ENCODE measurements at places on chromosomes 2 and 18.

- DNase-seq, result no peak
Observed at GRCh38 chr2:151718247-151718646, 16.0 kb downstream of the NEB start.

- DNase-seq, result no peak
Observed at GRCh38 chr2:136751406-136751805, 13.9 kb upstream of the THSD7B start.

- DNase-seq, result no peak
Observed at GRCh38 chr2:237306787-237307170, 107.2 kb downstream of the COL6A3 start.

DNA sequence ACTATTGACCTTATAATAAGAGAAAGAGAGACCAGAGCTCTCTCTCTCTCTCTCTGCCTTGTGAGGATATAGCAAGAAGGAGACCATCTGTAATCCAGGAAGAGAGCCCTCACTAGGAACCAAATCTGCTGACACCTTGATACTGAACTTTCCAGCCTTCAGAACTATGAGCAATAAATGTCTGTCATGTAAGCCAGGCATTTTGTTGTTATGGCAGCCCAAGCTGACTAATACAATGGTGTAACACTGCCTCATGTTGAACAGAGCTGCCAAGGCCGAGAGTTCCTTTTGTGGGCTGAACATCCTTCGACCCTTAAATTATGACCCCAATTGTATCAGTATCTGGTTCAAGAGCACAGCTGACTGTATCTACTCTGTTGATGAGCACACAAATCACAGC lies 108.0 kb downstream of the LRRC30 start:
- no peak for DNase-seq

DNA sequence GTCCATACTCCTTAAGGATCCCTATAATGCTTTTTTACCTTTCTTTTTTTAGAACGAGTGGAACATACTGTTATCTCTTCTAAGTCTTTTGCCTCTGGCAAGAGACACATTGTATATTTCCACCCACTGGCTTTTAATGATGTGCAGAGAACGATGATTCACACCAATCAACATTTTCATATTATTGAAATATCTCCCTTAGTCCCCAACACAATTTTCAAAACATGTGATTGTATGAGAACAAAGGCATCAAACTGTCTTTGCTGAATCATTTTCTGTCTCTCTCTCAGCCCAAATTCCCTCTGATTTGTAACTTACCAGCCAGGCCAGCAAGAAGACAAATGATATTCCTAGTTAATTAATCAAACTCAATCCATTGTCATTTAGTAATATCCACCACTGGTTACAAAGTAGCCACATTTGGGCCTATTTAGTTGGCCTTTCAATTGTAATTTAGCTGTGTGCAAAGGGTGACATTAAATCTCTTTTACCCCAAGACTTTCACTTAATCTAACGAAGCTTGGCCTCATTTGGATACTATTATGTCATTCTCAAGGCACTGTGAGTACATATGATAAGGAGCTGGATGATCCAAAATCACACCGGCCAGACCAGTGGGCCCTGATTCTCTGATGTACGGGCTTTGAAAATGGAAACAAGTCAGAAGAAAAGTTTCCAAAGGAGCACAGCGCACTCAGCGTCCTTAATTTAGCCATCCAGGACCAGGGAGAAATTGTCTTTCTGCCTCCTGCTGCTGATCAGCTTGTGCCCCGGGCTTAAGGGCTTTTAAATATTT lies 185.1 kb downstream of the SCG2 start:
- no peak for DNase-seq

- DNase-seq, result no peak
Observed at GRCh38 chr2:113257516-113258264, 21.0 kb downstream of the PAX8 start.

DNA sequence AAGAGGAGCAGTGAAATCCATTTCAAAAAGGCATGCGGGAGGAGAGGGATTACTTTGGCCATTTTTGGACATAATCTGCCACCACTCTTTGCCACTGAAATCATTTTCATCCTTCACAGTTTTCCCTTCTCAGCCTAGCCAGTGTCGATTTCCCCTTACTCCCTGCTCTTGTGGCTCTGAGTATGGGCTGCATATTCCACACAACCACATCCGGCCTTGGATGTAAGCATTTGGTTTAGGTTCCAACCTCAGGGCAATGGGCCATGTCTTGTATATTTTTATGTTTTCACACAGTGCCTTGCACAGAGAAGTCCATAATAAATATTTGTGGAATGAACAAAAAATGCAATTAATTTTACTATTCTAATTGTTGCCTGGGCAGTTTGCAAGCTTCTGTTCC lies 7.7 kb upstream of the SERPINE2 start:
- DNase-seq, result no peak

GRCh38 chr18:61239051-61239450 lies 94.2 kb upstream of the CDH20 start:
- DNase-seq, result no peak

DNA sequence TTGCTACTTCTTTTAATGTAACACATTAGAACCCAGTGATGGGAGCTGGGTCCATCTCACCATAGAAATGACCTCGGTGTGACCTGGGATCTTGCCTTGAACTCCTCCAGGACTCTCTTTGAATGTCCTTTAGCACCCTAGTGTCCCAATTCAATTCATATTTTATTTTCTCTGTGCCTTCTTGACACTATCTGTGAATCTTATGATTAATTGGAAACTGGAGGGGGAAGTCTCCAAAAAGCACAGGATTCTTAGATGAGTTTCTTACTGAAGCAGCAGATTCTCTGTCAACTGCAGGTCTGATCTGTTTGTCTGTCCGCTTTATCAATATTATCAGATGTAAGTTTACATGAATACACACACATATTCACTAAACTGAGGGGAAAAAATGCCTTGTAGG lies 470 bp downstream of the DHRS9 start:
- no peak for DNase-seq

DNA sequence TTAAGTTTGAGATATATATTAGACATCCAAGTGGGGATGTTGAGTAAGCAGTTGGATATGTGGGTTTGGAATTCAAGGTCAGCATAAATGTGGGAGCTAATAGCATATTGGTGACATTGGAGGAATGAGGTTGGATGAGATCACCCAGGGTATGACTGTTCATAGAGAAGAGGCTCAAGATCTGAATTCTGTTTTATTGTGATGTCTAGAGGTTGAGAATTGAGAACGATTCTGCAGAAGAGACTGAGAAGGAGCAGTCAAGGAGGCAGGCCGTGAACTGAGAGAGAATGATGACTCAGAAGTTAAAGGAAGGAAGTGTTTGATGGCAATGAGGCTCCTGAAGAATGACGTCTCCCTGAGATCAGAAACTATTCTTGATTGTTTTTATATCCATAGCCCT lies 5.9 kb downstream of the SERPINB11 start:
- DNase-seq, result no peak

- no peak for DNase-seq
Observed at GRCh38 chr18:54360406-54360805, 2.7 kb downstream of the C18orf54 start.

GRCh38 chr18:79495591-79496071 lies 99.9 kb downstream of the NFATC1 start:
- DNase-seq, result no peak

DNA sequence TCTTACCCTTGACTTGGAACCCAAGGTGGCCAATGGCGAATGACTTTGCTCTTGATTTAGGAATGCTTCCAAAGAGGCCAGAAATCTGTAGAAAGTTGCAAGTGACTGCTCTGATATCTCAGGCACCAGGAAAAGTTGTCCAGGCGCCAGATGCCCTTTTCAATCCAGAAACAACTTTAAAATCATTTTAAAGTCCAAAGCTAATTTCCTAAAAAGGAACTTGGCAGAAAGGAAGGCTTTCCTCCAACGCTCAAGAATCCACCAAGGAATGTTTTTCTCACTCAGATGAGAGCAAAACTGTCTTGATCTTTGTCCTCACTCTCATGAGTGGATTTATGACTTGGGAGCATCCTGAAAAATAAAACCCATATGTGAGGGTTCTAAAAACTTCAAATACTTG lies 5.3 kb downstream of the NGEF start:
- no peak for DNase-seq

DNA sequence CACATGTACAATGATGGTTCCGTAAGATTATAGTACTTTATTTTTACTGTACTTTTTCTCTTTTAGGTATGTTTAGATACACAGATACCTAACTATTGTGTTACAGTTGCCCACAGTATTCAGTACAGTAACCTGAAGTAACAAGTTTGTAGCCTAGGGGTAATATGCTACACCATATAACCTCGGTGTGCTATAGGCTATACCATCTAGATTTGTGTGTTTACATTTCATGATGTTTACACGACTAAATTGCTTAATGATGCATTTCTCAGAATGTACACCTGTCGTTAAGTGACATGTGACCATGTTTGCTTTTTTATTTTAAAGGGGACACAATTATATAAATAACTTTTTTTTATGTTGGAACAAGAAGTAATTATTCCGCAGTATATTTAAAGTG lies 34.5 kb downstream of the PIK3C3 start:
- no peak for DNase-seq
